Lower lobe of right lung (tissue), 2 donors: ENCODE measurements at places on chromosomes 16 and 17. TPM values are rescaled to one million over a fixed set of nuclear protein-coding genes. Genes with fewer than 3 reads are reported as not detected.
A peak's percentile ranks its signal among the peaks of the same experiment; 100 is the strongest.

HS3ST3B1 gene
- total RNA-seq = 3.4 TPM

DNA sequence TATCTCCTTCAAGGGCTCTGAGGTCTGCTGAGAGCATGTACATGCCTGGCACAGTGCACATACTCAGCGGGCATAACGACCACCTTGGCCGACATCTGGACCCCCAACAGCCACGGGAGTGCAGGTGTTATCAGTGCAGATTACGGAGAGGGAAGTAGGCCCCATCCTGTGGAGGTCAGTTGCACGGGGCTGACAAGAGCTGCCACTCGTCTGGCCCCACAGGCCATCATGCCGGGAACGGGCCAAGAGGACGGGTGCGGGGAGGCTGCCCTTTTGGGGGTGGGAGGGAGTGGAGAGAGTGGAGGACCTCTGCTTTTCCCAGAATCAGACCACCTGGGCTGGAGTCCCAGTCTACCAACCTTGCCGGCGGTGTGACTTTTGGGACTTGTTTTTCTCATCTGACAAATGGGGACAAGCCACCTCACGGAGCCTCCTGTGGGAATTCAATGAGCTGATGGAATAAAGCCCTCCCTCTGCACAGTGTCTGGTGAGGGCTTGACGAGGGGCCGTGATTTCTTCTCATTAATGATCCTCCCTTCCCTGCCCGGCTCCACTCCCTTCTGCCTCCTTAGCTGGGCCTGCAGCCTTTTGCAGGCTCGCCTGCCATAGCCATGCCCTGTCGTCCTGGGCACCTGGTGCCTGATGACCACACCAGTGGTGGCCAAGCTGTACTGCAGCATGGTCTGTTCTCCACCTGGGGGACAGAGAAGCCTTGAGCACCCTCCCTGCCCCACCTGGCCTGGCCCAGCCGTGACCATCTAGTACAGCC lies 4.6 kb downstream of the PRSS33 start:
- DNase-seq = no peak

PHOSPHO1 gene
- 1.9 TPM for total RNA-seq

DNA sequence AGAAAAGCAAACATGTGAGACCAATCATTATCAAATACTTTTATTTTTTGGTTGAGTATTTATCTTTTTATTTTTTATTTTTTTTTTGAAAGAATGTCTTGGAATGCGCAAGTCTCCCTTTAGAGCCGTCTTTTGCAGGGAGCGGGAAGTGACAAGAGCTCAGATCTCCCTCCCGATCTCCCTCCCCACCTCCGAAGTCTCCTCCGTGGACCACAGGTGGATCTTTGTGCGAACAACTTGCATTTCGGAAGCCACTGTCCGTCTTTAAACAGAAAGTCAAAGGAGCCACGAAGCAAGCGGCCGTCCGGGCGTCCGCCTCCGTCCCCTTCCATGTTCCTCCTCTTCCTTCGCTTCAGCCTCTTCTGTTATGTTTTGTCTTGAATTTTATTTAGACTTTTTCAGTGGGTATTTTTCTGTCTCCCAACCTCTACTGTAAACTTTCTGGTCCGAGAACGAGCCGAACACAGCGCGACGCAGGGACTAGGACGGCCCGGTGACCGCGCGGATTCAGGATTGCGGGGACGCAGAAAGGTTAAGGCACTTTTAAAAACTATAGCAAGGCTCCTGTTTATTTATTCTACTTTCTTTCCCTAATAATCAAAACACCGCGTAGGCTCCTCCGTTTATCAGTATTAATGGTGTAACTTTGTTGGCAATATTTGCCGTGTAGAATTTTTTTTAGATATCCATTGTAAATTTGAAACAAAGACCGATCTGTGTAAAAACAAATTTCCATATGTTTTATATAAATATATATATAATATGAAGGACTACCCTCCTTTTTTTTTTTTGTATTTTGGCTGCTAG lies 3.3 kb downstream of the FOXF1 start:
- DNase-seq = no peak

DNA sequence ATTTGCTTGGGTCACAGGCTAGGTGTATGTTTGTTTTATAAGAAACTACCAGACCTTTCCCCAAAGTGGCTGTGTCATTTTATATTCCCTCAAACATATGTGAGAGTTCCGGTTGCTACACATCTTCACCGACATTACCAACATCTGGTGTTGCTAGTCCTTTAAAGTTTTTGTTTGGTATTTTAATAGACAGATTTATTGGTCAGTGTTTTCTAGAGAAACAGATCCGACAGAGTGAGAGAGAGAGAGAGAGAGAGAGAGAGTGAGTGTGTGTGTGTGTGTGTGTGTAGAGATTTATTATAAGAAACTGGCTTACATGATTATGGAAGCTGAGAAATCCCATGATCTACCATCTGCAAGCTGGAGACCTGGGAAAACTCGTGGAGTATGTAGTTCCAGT lies 31.0 kb downstream of the LDHD start:
- DNase-seq = no peak

SGCA gene
- total RNA-seq = 9.1 TPM

PYDC1 gene
- not detected for total RNA-seq

MCRIP1 gene
- 69.2 TPM for total RNA-seq

ASB16 gene
- not detected for total RNA-seq

GRCh38 chr16:17403156-17403809 lies 67.5 kb downstream of the XYLT1 start:
- DNase-seq = no peak

DNA sequence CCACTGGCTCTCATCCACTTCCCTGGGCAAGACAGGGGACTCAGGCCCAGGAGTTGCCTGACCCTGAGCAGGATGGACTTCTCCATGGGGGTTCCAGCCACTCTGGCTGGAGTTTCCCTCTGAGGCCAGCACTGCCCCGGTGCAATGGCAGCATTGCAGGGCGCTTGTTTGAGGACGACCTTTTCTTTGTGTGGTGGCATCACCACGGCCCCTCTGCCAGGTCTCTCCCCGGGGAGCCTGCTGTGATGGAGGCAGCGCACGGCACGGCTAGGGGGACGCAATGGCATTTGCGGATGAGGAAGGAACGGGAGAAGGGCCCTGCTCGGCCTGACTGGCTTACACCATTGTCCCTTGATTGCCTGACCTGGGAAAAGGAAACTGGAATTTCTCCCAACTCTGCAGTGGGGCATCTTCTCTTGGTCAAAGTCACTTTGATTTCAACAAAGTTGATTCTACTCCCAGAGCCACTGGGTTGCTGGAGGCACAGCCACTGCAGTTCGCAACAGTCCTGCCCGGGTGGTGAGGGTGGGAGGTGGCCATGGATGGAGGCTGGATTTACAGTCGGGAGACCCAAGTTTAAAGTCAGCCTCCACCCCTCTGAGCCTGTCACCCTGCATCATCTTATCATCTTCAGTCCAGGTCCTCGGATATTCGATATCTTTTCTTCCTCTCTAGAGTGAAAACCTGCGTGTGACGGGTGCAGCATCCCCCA lies 82.9 kb upstream of the ZNF469 start:
- DNase-seq = no peak

DNA sequence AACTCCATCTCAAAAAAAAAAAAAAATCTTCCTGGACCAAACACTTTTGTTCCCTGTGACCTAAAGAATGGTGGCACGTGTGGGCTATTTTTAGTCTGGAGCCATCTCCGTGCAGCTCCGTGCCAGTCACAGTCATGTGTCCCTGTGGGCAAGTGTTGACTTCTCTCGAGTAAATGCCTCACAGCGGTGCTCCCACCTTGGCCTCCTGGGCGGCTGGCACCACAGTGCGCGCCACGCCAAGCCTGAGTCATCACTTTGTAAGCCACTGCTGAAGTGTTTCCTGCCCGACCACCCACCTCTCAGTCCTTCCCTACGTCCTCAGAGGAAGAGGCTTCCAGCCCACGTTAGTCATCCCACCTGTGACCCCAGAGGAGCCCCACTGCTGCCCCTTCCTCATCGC lies 10.9 kb upstream of the HEXD start:
- no peak for DNase-seq

DNA sequence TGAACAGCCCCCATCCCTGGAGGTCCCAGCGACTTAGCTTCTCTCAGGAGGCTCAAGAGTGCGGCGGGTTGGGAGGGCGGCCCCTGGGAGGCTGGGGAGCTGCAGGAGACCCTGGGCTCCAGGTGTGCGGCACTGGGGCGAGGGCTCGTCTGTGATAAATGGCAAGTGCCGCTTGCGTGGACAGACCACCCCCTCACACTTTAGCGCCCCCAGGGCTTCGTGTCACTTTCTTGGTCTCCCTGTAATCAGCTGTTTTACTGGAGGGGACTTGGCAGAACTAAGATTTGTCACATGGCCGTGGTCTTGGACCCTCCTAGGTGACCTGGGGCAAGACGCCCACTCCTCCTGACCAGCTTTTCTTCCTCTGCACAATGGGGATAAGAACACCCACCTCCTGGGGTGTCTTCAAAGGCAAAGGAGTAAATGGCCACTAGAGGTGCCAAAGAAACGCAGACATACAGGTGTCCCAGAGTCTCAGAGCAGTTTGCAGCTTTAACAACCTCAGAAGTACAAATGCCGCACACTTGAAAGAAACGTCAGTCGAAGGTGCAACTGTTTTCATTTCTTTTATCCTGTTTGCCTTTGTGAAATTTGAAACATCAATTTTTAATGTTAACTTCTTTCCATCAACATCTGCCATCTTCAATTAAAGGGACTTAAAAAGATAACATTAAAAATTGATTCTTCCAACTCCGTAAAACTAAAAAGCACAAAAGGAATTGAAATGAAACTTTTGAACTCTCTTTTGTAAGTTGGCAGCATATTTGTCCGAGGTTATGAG lies 946 bp downstream of the OSGIN1 start:
- DNase-seq = no peak

DNA sequence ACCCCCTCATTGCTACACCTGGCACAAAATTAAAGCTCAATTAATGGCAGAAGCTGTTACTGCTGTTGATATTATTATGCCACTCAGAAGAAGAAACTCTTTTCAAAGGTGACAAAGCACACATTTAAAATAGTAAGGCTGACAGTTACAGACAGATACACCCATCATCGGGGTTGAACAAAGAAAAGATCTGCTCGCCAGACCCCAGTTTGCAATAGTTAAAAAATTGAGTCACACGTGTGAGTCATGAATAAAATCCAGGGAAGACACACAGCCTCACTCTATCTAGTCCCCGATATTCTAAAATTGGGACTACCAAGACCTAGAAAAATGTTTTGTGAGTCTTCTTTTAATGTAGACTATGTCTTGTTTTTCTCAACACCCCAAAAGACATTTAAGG lies 330.0 kb upstream of the SOX9 start:
- DNase-seq = no peak

DNA sequence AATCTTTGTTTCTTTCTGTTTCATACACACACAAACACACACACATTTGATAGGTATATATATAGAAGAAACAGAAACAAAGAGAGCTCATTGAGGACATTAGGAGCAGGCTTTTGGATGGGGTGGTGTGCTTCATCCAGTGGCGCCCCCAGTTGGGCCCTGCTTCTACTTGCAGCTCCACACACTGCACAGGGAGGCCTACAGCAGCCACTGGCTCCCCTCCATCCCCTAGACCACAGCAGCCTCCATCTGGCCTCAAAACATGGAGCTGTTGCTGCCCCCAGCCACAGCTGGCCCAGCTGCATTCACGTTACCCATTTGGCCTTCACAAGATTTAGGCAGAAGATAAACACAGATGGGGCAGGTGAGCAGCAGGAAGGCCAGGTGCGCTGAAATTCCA lies 33.1 kb upstream of the NF1 start:
- DNase-seq = no peak

DNA sequence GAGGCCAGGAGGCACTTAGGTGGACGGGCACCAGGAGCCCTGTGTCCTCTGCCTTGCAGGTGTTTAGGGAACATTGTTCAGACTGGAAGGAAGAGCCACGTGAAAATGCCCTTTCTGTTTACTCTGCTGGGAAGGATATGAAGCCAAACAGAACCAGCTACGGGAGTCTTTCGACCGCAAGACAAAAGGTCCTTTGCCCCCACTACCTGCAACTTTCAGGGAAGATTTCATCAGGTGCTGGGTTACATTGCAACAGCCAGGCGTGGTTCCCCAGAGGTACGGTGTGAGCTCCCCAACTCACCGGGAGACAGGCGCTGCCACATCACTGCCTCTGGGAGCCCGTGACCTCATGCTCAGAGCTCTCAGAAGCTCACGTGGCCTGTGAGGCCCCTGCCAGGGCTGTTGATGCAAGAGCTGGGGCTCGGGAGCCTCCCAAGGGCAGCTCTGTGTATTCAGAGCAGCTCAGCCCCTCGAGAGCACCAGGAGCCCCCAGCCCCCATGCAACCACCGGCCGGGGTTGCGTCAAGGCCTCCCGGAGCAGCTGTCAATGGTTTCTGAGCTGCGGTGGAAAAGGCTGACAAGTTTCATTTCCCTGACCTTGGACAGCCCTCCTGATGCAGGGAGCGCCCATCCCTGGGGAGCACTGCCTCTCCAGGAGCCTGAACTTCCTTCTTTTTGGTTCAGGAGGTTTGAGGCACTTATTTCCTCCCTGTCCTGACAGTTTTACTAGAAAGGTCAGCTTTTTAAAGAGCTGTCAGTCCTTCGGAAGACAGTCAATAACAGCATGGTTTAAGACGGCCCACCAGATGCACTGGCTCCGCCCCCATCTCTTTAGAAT lies 42.1 kb downstream of the TBC1D16 start:
- DNase-seq = peak; percentile 85

DNA sequence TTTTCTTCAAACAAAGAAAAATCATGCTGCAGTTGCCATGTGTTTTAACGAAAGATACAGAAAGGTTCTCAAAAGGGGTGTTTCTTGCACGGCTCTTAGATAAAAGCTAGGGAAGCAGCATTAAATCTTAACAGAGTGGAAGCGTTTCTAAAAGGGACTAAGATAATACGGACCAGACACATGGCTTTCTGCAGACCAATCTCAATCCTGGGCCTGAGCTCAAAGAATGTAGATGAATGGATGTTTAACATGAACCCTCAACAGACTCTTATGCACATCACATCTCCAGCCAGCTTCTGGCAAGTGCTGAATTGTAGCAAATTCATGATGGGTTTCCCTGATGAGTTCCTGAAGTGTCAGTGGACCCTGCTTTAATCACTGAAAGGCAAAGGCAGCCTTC lies 80.2 kb upstream of the COX10 start:
- DNase-seq = no peak

HSD17B1 gene
- total RNA-seq = 2.2 TPM

CDYL2 gene
- total RNA-seq = 14.7 TPM

- DNase-seq = peak; percentile 84
Measured at GRCh38 chr16:30185683-30186421, 2.5 kb downstream of the CORO1A start.

TMIGD1 gene
- total RNA-seq = not detected

DNA sequence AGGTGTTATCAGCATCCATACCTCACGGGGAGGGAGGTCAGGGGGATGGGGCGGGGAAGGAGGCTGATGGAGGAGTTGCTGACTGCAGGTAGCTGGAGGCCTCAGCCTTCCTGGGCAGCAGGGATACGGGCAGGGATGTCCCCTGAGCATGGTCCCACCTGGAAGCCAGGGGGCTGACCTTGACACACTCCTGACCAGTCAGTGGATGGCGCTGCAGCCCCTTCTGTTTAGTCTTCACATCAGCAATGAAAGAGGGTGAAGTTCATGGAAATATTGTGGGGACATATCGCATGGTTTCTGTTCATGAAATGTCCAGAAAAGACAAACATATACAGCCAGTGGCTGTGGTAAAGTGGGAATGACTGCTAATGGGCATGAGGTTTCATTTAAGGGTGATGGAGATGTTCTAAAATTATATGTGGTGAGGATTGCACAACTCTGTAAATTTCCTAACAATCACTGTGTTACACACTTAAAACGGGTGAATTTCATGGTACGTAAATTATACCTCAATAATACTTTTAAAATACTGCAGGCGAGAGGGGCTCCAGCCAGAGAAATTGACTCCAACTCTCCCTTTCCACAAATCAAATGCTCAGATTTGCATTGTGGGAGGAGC lies 489.6 kb downstream of the CDH13 start:
- no peak for DNase-seq

CLDN7 gene
- total RNA-seq = 98.7 TPM
